ENCODE measurements at places on chromosomes 13 and 19.

GRCh38 chr13:90385781-90386489 is 961.6 kb upstream of the MIR17HG start:
- DNase-seq = no peak

DNA sequence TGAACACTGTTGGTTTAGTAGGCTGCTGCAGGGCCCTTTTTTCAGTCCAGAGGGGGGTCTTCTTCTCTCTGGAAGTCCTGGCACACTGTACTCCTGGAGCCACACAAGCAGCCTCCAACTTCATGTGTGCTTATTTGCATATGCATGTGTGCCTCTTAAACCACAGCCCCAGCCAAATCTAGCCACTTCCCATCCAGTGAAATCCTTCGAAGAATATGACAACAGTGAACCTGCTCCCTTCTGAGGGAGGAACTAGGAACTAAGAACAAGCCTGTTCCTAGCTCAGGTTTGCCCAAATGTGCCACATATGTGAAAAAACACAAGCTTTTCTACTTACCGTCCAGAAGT is 348.5 kb downstream of the FOXO1 start:
- DNase-seq = no peak

DNA sequence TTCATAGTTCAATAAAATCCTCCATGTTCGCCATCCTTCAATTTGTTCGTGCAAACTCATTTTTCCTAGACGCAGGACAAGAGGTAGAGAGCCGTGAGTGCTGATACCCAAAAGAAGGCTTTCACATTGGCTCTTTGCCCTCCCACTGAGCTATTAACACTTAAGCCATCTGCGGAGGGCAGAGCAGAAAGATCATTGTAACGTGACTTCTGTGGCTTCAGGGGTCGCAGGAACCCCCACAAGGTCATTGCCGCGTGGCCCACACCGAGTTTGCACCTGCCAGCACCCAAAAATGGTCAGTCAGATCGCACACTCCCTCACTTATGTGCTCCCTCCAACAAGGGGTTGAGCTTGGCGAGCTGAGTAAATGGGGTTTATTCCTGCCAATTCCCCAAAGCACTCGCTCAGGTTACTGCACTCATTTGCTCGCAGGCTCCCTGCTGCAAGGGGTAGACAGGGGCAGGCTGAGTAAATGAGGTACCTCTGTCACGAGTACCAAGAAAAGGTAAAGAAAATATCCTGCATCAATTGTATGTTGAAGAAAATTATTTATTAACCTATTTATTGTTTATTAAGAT is 144.1 kb downstream of the PRR20E start:
- DNase-seq = no peak

DNA sequence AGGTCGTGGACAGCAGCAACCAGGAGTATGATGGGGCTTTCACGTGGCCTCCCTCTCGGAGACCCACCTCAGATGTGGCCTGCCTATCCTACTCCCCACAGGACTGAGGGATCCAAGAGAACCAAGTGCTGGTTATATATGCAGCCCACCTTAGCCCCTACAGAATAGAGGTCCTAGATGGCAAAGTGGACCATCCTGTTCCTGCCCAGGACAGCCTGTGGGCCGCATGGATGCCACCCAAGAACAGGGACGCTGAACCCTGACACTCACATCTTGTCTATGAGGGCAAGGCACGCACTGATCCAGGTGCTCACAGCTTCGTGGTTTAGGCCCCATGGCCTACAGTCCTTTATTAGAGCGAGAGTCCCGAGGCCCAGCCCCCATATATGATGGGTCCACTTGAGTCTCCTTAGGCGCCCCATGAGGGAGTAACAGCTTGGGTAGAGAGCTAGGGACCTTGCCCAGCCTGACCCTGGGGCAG is 1.5 kb upstream of the SLC27A5 start:
- no peak for DNase-seq

GRCh38 chr13:99528547-99528946 is 27.3 kb downstream of the TM9SF2 start:
- no peak for DNase-seq

- no peak for DNase-seq
Measured at GRCh38 chr13:24023073-24023472, 125.8 kb upstream of the C1QTNF9B start.

GRCh38 chr13:52713894-52714293 is 25.7 kb downstream of the CNMD start:
- peak; percentile 31 for DNase-seq

DNA sequence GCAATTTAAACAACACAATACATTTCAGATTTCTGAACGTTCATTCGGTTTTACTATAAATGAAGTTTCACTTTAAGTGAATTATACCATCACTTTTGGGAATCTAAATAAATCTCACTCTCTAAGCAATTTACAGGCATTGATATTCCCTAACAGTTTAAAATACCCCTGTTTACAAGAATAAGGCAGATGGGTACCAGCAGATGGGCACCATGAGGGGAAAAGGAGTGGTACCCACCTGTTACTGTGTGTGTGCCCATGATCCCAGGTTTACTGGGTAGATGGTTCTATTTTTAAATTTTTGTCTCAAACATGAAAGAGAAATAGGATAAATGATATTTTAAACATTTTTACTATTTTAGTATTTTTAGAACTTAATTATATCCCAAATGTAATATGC is 212.9 kb downstream of the PCDH9 start:
- no peak for DNase-seq

- DNase-seq = no peak
Measured at GRCh38 chr13:50208826-50209335, 193.6 kb downstream of the KCNRG start.
